ENCODE measurements at places on chromosomes 5 and 9.

DNA sequence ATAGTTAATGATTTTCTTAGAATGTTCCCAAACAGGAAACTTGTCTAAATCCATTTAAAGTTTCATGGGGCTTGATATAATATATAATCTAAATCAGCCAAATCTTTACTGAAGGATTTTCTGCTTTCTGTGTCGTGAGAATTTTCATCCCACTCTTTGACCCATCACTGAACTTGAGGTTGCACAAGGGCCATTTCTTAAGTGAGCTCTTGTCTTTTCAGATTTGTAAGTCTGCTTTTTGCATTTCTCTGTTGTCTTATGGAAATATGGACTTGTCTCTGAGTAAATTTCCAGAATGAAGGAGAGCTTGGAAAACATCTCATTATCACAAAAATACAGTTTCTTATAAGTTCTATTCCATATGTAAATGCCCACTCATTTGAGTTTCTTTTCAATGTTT lies 149.2 kb upstream of the ARRDC3 start:
- DNase-seq = no peak

GRCh38 chr5:97544240-97544639 lies 361.2 kb upstream of the RIOK2 start:
- no peak for DNase-seq

DNA sequence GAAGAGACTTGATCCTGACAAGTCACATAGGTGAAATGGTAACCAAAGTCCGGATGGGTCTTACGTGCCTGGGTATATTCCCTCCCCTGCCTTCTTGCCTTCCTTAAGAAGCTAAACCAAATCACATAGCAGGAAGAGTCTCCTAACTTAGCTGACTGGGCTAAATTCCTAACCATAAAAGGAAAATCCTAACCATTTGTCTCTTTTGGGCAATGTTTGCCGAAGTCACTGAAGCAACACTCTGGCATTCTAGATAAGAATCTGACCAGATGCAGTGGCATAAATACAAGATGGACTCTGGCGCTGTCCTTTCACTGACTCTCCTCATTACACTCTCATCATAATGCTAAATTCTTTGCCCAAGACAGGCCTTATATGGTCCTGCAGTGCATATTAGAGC lies 625.5 kb upstream of the RORB start:
- DNase-seq = no peak

GRCh38 chr5:174352681-174353080 lies 307.2 kb downstream of the NSG2 start:
- DNase-seq = no peak

DNA sequence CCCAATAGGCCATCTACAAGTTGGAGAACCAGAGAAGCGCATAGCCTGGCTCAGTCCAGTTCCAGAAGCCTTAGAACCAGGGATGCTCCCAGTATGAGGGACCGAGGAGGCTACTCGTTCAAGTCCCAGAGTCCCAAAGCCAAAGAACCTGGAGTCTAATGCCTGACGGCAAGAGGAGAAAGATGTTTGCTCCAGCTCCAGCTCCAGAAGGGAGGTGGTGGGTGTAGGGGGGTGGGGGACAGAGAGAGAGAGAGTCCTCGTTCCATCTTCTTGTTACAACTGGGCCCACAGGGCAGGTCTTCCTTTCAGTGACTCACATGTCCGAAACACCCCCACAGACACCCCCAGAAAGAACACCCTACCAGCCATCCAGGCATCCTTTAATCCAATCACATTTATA lies 63.9 kb downstream of the SEC61B start:
- DNase-seq = no peak

GRCh38 chr5:134525683-134526482 lies 413 bp downstream of the JADE2 start:
- DNase-seq = peak; percentile 64

- DNase-seq = no peak
Measured at GRCh38 chr5:114249823-114250222, 112.0 kb upstream of the KCNN2 start.

GRCh38 chr9:122551371-122551770 lies 1.5 kb upstream of the OR1N2 start:
- DNase-seq = no peak

- no peak for DNase-seq
Measured at GRCh38 chr9:86642721-86643120, 288.5 kb upstream of the TUT7 start.

Data from iPS-NIHi11 (cell line).